Activated naive CD4-positive, alpha-beta T cell (primary cell): ENCODE measurements at places on chromosomes 7 and 10.

- no peak for DNase-seq
Measured at GRCh38 chr10:88200312-88201032, 337.0 kb downstream of the PTEN start.

GRCh38 chr7:121544726-121545125 lies 148.6 kb upstream of the FAM3C start:
- no peak for DNase-seq

DNA sequence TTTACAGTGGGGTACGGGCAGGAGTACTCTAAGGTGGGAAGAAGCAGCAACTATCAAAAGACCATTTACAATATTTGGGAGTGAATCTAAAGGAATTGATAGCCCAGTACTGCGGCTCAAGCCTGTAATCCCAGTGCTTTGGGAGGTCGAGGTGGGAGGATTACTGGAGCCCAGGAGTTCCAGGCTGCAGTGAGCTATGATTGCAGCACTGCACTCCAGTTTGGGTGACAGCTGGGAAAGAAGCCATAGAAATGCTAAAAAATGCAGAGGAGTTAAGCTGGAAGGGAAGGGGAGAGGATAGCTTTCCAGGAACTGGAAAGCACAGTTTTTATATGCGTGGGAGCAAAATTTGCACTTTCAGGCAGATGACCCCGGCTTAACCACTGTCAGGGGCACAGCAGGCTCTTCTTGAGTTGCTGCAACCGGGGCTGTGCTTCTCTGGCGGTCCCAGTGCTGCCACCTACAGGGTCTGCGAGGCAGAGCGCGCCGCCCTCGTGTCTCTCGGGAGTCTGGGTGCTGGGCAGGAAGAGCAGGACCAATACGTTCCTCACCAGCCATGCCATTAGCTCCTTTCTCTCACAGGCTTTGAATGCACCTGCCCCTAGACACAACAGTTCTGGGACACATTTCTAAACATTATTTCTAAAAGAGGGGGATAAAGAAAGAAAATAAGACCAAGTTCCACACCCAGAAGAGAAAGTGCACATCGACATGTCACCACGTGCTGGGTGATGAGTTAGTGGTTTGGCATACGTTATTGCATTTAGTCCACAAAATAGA lies 10.1 kb upstream of the BMPER start:
- peak; percentile 6 for DNase-seq

GRCh38 chr10:31886885-31887284 lies 41.7 kb downstream of the ARHGAP12 start:
- no peak for DNase-seq

- no peak for DNase-seq
Measured at GRCh38 chr7:90455163-90456030, 14.0 kb upstream of the PTTG1IP2 start.

DNA sequence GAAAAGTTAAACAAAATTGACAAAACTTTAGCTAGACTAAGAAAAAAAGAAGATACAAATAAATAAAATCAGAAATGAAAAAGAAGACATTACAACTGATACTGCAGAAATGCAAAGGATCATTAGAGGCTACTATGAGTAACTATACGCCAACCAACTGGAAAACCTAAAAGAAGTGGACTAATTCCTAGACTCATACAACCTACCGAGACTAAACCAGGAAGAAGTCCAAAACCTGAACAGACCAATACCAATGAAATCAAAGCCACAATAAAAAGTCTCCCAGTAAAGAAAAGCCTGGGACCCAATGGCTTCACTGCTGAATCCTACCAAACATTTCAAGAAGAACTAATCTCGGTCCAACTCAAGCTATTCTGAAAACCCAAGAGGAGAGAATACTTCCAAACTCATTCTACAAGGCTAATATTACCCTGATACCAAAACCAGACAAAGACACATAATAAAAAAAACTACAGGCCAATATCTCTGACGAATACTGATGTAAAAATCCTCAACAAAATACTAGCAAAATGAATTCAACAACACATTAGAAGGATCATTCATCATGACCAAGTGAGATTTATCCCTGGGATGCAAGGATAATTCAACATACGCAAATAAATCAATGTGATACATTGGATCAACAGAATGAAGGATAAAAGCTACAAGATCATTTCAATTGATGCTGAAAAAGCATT lies 20.3 kb downstream of the ELAPOR2 start:
- DNase-seq = no peak

DNA sequence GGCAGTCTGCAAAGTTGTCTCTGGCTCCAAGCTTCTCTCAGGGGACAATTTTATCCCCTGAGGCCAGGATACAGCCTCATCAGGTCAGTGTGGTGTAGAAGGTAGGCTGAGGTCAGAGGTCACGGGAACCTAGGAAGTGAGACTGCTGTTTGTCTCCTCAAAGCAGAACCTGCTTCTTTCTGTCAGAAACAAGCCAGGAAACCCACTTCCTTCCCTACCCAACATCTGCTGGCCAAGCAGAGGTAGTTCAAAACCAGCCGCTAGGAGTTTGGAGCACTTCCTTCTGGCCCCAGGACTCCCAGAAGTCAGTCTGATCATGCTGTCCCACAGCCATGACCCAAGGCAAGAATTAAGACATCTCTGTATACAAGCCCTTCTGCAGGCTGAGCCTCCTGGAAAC lies 12.2 kb downstream of the CLRN3 start:
- no peak for DNase-seq

- no peak for DNase-seq
Measured at GRCh38 chr10:100890673-100891317, 22.0 kb upstream of the SLF2 start.

GRCh38 chr10:43226851-43227845 lies 39.7 kb downstream of the RASGEF1A start:
- DNase-seq = no peak

DNA sequence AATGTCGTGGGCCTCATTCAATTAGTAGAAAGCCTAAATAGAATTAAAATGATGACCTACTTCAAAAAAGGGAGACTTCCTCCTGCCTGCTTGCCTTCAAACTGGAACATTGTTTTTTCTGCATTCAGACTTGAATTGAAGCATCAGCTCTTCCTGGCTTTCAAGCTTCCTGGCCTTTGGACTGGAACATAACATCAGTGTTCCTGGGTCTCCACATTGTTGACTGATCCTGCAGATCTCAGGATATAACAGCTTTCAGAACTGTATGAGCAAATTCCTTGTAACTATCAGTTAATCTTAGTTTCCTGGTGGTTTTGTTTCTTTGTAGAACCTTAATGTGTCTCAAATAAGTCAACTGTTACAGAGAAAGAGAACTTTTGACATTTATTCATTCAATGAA lies 18.6 kb downstream of the MAGI2 start:
- DNase-seq = no peak

- no peak for DNase-seq
Measured at GRCh38 chr7:88301924-88302323, 4.8 kb downstream of the STEAP4 start.

DNA sequence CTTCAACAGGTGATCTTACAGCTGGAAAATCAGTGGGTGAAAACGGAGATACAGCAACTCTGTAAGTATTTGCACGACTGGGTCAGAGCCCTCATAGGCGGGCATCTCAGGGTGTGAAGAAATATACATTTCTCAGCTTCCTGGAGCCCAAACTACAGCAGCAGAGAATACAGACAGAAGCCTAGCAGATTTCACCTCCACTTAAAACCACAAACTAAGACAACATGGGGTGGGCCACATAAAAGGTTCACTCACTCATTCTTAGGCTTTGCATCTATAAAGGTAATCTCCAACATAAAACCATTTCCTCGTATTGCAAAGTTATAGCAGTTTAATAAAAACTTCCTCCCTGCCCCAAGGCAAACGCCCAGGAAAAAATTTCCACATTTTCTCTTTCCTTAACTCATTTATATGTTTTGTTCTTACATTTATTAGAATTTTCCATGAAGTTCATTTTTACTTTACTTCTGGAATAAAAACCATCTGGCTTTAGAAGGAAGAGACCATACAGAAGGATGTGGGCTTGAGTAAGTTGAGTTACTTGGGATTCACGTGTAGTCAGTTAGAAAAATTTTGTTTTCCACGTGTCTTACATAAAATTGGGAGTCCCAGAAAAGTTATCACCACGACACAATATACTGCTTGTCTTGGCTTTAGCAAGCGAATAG lies 327.1 kb downstream of the FRMD4A start:
- DNase-seq = no peak

DNA sequence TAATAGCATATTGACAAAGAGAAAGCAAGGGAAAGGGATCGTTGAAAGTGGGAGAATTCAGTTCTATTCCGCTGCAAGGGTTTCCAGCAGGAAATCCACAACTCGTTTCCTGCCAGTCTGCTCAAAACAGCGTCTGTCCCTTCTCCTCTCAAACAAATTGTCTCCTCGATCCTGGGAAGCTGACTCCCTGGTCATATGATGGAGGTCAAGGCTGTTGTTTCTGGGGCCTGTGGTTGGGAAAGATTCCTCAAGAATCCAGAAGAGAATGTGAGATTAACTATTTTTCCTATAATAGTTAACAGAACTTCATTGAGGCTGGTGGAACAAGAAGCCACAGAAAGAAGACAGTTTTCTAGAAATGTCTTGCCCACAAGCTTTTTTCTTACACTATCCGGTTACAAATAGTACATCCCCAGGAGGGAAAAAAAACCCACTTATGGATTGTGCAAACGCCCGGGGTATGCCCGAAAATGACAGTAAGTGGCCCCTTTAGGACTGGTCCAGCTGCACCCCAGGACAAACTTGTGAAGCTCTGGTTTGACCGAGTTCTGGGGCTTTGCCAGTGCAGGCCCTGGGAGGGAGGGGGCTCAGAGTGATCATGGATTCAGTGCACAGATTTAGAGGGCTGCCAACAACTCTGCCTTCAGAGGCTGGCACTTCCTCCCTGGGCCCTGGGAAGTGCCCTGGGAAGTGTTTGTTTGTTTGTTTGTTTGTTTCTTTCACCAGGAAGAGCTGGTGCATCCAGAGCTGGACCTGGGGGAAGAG lies 49.4 kb upstream of the CTBP2 start:
- DNase-seq = no peak

GRCh38 chr10:126868371-126868770 lies 36.9 kb upstream of the DOCK1 start:
- no peak for DNase-seq

GRCh38 chr7:21338728-21339164 lies 89.1 kb upstream of the SP4 start:
- no peak for DNase-seq

DNA sequence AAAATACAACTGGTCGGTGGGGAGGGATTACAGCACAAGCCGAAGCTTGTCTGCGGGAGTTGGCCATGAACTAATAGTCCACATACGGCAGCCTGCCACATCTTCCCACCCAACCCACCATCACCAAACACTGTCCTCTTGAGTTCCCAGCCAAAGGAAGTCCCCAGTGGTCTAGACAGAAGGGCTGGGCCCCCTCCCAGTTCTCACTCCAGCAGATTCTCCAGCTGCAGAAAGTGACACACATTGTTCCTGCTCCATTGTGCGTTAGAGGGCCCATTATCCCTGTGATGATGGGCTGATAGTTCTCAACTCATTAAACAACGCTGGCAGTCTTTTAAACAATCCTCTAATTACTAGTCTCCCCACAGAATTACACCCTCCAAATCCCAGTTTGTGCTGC lies 148.0 kb downstream of the FGFR2 start:
- DNase-seq = no peak

DNA sequence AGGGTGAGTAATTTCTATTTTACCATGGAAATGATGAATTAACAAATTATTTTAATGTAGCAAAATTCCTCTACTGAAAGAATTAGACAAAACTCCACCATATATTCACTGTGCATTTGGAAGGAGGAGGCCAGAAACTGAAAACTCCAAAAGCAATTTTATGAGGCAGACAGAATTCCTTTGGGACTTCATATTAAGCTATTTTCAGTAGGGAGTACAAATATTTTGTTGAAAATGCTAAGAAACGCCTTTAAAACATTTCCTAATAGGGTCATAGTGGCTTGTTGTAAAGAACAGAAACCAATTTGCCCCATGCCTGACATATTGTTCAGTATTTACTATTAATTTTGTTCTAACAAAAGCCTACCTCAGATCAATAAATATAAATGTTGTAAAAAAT lies 117.8 kb downstream of the TES start:
- no peak for DNase-seq

DNA sequence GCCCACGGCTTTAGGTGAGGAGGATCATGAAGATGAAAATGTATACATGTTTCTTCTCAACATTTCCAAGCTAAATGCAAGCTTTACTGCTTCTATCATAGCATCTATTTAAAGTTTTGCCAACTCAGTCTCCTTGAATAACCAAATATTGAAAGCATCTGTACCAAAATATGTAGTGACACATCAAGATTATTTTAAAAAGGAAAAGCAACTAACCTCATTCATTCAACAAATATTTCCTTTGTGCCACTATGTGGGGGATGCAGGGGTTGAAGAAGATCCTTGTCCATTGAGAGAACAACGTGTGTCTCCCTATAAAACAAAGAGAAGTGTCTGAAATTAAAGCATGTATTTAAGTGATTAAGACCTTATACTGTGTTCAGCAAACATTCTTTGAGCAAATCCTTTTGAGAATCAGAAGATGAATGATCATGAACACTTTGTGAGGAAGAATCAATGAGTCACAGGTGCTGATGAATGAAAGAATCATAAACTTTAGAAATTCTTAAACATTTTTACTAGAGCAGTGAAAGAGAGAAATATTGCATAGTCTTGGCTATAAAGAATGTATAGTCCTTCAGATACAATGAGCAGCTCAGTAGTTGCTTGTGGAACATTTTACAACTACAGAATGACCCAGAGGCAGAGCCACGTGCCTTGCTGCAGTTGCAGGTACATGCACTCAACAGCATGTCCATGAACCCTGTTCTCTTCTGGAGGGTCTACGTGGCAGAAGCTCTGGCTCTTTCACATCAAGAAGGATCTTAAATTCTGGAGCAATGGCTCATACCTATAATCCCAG lies 13.9 kb downstream of the TAS2R60 start:
- no peak for DNase-seq

DNA sequence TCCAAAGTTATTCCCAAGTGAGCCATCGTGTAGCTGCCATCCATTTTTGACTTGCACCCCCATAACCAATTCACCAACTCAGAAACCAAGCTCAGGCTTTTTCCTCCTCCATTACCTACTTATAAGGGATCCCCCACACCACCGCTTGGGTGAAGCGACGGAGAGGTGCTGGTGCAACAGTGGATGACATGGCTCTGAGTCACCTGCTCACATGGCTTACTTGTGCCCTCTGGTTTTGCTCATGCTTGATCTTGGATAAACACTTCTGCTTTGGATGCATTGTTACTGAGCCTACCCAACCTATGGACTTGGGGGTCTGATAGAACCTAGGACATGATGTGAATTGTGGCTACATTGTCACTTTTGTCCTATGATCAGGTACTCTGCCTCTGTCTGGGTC lies 12.0 kb upstream of the AKR1B1 start:
- DNase-seq = no peak

- no peak for DNase-seq
Measured at GRCh38 chr7:55533050-55533728, 39.1 kb downstream of the VOPP1 start.
